Activated CD8-positive, alpha-beta memory T cell treated with anti-CD3 and anti-CD28 coated beads, Interleukin-2, amount 10 ng/mL, durations not matched to agents 7 days and 5 days (primary cell): ENCODE measurements at places on chromosomes 7 and 10.

DNA sequence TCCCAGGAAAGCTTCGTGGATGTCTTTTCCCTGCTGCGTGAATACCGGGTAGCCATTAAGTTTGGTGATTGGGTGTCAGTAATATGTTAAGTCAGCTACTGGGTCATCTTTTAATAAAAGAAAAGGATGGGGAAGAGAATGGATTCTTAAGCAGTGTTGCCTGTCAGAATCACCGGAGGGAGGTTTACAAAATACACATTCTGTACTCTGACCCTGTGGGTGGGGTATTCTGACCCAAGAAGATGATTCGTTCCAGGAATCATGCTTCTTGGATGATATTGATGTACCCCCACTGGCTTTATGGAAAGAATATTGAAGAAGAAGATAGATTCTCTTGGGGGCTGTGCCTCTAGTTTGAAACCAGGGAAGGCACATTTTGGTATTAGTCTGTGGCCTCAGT lies 18.3 kb downstream of the SGPL1 start:
- no peak for DNase-seq

- no peak for DNase-seq
Observed at GRCh38 chr7:159019111-159019510, 125.6 kb downstream of the VIPR2 start.

DNA sequence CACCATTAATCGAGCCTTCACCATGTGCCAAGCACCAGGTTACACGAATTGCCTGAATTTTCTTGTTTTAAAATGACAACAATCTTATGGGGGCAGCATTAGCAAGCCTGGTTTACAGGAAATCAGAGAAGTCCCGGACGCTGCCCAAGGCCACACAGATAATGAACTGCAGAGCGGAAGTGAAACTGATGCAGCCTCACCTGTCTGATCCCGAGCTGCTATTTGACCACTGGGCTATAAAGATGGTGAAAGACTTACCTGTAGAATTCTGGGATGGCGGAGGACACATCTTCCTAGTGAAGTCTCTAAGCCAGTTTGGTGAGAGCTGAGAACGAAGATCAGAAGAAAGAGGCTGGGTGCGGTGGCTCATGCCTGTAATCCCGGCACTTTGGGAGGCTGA lies 21.7 kb upstream of the GALNTL5 start:
- DNase-seq, result no peak

DNA sequence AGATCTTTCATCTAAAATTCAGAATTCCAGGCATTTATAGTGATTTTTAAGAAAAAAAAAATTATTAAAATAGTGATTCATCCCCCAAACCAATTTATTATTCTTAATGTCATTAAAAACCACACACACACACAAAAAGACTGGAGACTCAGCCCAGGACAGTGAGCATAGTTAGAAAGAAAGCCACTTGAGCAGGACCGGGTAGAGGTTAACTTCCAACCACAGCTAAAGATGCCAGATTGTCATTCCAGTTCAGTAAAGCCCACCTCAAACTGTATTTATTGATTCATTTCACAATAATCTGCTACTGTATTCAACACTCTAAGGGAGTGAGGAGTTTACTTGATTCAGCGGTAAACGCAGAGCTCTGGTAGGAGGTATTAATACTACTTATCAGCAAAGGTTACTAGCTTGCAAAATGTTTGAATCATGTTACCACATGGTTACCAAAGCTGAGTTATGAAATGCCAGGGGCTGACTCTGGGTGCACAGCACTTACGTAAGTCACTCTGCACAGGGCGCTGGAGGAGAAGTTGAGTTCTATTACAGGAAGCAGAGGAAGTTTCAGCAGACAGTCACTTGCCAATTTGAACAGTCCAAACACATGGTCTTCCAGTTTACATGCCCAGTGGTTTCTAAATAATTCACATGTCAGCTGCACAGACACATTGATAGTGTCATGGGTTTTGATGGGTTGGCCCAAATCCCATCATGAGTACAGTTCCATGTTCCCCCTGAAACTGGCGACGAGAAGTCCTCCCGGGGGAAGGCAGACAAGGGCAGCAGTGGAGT lies 64.6 kb downstream of the KLF6 start:
- no peak for DNase-seq

DNA sequence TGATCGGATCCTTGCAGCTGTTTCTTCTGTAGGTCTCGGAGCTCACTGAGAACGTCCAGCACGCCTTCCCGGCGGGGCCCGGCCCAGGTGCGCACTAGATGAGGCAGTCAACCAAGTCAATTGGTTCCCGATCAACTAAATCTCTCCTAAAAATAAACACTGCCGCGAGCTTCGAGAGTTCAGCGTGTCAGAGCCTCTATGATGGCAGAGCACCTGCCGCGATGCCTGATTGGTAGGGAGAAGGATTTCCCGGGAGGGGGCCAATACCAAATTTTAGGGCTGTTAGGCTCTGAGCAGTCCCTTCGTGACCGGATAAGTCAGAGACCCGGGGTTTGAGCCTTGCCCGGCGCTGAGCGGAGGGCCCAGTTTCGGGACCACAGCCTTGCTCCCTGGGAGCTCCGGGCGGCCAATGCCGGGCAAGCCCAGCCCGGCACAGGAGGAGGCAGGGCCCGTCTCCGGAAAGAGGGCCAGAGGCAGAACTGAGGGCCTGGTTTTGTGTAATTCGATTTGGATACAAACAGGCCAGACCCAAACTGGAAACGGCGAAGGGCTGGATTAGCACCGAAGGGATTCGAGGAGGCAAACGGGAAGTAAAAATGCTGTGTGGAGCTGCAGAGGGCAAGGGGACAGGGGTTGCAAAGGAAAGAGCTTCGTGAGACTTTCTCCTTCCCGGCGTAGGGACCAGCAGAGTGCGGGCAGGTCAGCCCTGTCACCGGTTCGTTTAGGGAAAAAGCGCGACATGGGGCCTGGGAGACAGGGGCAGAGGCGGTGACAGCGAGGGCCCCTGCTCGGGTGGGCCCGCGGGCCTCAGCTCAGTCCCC lies 569 bp downstream of the SLC26A5 start:
- no peak for DNase-seq

DNA sequence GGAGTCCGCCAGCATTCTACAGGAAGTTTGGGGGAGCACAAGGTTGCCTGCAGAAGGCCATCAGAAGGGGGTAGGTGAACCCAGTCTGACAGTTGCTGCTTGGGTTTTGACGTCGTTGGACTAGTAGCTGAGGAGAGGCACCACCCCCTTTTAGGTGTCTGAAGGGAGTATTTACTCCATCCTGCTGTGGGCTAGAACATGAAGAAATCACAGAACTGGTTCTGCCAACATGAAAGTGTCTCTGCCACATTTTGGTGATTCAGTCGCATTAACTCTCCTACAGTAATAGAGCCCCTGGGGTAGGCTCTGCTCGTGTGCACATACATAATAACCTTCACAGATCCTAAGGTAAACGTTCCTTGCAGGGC lies 834 bp upstream of the TRIL start:
- no peak for DNase-seq

DNA sequence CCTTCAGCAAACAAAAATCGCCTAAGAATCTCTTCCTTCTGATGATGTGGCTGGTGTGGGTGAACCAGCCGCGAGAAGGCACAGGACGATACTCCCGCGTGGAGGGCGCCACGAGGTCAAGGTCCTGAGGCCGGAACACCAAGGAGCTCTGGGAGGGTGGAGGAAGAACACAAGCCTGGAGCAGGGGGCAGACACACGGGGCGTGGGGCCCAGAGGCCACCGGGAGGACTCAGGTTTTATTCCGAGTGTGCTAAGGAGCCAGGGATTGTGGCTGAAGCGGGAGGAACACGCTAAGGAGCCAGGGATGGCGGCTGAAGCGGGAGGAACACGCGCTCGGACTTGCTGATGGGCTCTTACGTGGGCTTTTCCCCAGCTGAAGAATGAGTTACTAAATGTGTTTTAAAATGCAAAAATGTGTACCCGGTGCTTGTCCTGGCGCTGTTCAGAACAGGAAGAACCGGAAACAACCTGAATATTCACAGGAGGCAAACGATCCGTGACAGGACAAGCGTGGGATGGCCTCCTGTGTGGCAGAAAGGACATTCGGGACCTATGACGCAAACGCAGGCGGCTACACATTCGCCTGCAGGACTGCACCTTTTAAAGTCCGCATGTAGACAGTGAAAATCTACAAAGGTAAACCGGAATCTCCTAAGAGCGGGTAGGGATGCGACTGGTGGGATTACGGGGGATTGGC lies 64.0 kb downstream of the MAD1L1 start:
- DNase-seq, result peak; percentile 26

- no peak for DNase-seq
Observed at GRCh38 chr7:30403477-30403876, 75.1 kb downstream of the NOD1 start.

DNA sequence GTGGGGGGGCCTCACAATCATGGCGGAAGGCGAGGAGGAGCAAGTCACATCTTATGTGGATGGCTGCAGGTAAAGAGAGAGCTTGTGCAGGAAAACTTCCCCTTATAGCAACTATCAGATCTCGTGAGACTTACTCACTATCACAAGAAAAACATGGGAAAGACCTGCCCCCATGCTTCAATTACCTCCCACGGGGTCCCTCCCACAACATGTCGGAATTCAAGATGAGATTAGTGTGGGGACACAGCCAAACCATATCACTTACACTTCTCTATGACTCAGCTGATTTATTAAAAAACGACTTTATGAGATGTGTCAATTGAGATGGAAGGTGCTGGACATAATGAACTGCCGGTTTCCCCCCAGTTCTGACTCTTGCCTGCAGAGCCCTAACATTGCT lies 23.8 kb upstream of the CHN2 start:
- DNase-seq, result no peak

DNA sequence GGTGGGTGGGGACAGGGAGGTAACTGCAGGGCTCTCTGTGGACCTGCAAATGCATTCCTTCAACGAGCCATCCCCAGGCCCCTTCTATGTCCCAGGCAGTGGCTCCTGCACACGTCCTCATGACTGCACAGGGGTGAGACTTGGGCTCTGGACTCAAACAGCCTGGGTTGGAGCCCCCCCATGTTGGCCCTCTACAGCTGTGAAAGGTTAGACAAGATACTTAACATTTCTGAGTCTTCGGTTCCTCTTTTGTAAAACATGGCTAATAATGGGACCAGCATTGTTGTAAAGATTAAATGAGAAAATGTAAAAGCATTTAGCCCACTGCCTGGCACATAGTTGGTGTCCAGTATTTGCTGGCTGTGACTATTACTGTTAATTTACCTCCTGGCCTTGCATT lies 41.8 kb downstream of the CHST3 start:
- no peak for DNase-seq

GRCh38 chr7:18740579-18740988 lies 245.0 kb downstream of the HDAC9 start:
- no peak for DNase-seq

DNA sequence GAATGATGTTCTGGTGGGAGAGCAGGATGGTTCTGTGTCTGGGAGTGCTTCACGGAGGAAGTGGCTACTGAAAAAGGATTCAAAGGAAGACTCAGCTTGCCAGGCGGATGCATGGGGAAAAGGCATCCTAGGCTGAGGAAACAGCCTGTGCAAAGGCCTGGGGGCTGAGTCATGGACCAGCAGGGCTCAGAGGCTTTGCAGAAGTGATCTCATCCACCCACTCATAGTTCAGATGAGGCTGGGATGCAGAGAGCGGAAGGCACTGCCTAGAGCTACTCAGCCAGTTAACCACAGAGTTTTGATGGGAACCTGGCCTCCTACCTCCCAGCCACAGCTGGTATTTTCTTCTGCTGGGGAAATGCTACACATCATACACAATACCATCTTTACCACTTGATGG lies 15.8 kb upstream of the ADAMTS14 start:
- DNase-seq, result peak; percentile 66

GRCh38 chr10:95290461-95291364 lies at the start of gene PDLIM1:
TSS of gene PDLIM1 (minus strand) at chr10:95291003. CDS start at chr10:95290915, 88 bp downstream.
- peak; percentile 67 for DNase-seq

DNA sequence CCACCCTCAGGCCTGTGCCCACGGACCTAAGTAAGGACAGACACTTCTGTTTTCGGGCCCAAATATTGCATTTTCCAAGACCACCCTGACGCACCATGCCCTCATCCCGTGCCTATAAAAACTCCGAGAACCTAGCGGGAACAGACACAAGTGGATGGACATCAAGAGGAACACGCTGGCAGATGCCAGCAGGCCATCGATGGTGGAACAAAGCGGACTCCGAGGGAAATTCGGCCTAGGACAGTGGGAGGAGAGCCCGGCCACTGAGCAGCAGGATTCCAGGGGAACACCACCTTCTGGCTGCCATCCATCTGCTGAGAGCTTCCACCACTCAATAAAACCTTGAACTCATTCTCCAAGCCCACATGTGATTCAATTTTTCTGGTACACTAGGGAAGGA lies 243.6 kb upstream of the ZWINT start:
- DNase-seq, result no peak

DNA sequence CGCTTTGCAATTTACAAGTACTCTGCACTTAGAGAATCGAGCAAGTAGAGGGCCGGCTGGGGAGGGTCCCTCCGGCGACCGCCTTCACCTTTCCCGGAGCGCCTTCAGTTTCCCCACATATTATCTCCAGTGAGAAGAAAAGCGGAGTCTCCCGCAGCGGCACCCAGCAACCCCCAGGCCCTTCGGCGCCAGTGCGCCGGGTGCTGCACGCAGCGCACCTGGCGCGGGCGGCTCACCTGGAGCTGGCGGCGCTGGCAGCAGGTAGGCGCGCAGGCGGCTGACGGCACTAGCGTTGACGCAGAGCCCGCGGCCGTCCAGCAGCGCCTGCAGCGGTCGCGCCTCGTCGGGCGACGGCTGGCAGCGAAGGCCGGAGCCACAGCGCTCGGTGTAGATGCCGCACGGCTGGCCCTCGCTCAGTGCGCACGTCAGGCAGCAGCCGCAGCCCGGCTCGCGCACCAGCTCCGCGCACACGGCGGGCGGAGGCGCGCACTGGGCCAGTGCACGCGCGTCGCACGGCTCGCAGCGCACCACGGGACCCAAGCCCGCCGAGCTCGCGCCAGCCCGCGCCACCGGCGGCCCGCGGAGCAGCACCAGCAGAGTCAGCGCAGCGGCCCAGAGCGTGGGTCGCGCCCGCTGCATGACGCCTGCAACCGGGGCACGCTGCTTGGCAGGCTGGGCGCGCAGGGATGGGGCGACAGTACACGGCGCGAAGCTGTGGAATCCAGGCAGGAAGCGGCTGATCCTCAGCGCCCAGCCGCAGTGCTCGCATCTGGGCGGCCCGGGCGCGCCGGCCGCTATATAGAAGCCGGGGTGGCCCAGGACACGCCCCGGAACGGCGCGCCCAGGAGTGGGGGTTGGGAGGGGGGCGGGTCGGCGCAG lies at the start of gene IGFBP3:
Gene IGFBP3, minus strand, starts transcription at position 771 of the 879 bp plus-strand sequence. Its CDS starts 132 bp downstream, at position 639.
- peak; percentile 50 for DNase-seq

DNA sequence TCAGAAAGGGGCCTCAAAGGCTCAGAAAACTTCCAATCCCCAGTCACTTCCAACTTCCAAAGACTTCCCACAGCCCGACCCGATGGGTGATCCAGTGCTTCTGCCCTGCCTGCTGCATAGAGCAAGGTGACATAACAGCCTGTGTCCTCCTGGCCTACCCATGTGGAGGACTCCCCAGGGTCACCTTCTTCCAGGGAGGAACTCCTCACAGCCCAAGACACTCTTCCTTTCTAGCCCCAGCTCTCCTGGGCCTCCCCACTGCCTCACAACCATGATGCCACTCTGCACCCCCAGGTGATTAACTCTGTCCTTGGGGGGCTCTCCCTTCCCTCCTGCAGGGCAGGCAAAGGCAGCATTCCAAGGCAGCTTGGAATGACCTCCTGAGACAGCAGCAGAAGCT lies 158.4 kb upstream of the PDE1C start:
- no peak for DNase-seq

GRCh38 chr10:48238826-48239520 lies 35.5 kb downstream of the FRMPD2 start:
- peak; percentile 9 for DNase-seq
